ENCODE measurements at places on chromosomes 1 and 21.

DNA sequence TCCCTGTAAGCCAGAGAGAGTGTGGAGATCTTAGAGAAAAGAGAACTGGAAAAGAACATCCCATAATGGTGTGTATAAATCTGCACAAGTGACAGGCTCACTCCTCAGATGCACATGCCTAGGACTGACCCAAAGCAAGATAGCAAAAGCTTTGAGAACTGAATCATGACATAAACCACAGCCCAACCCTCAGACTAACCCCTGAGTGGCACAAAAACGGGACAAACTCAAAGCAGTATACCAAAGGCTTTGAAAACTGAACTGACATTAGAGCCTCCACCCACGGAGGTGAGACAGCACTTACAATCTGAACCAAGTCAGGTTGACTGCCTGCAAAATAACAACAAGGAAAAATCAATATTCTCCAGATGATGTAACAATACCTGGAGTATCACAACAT, 70.8 kb downstream of the TIAM1 start:
- DNase-seq, result no peak

DNA sequence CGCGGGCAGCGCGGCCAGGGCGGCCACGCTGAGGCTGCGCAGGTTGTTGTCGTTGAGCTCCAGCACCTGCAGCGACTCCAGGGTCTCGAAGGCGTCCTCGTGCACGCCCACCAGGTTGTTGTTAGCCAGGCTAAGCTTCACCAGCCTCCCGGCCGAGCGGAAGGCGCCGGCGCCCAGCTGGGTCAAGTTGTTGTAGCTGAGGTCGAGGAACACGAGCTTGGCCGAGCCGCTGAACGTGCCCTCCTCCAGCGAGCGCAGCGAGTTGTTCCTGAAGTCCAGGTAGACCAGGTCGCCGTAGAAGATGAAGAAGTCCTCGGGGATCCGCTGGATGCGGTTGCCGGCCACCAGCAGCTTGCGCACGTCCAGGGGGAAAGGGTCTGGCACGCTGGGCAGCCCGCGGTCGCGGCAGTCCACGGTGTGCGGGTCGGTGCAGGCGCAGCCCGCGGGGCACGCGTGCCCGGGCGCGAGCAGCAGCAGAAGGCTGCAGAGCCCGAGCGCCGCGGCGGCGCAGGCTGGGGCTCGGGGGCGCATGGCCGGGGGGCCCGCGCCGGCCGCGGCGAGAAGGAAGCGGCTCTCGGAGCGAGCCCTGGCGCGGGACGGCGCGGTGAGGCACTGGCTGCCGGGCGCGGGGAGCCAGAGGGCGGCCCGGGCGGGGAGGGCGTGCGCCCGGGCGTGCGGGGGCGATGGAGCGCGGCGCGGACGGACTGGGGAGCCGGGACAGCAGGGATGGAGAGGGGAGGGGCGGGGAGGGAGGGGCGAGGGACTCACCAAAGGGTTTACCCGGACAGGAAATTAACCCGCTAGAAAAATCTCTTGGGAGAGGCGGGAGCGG, 524 bp downstream of the LRRC38 start:
- DNase-seq, result no peak

- no peak for DNase-seq
Measured at GRCh38 chr1:152870831-152871730, 7.0 kb upstream of the SMCP start.

GRCh38 chr1:68301471-68302001, 69.2 kb upstream of the WLS start:
- DNase-seq, result no peak

DNA sequence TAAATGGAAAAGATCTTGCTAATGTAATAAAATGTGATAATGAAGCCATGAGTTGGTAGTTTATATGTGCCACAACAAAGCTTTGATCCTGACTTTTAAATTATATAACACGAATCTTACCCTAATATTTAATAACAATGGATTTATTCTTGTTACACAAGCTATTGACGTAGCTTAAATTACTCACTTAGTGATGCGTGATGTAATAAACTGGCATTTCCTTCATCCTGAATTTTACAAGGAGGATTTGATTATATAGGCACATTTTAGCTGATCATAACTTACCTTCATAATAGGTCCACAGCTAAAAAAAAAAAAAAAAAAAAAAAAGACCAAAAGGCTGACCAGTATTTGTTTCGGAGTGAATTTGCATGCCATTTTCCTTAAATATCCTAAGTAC, 76.2 kb upstream of the IVNS1ABP start:
- DNase-seq, result no peak

GRCh38 chr1:2981388-2981787, 39.9 kb upstream of the ACTRT2 start:
- no peak for DNase-seq

DNA sequence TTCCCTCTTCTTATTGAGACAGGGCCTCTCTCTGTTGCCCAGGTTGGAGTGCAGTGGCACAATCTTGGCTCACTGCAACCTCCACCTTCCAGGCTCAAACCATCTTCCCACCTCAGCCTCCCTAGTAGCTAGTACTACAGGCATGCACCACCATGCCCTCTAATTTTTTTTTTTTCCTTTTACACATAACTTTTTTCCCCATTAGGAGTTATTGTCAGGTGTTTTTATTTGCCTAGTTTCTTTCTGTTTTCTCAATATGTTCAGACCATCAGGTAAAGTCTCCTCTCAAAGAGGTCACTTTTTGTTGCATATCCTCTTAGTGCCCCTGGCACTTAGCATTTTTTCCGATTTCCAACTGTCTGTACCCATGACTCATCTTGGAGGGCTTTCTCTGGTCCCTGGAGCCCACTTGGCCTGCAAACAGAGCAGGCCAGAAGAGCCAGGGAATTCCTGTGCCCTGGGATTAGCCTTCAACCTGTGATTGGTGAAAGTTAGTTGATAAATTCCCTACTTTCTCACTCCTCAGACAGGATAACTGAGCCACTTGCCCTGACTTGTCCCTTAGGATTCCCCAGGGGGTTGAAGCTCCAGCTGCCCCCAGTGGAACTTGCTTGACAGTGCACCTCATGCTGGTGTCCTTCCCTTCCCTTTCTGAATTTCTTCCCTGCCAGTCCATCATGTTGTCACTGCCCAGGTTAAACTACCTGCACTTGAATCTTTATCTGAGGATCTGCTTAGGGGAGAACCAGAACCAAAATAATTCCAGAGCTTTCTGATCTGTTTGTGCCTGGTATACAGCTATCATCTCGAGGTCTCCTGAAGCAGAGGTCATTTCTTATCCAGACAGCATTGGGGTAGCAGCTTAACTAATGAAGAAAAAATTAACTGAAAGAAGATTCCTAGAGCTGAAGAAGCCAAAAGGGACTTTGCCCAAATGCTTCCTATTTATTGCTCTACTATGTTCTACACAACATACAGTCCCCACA, 2.4 kb downstream of the NTPCR start:
- DNase-seq, result no peak

- no peak for DNase-seq
Measured at GRCh38 chr1:92483610-92484471, 2.9 kb downstream of the GFI1 start.

- DNase-seq, result peak; percentile 8
Measured at GRCh38 chr1:15352128-15352957, 57.3 kb upstream of the EFHD2 start.

Measured in stimulated activated CD8-positive, alpha-beta memory T cell treated with anti-CD3 and anti-CD28 coated beads, Interleukin-7, amount 100 ng/mL, for 1 hour (primary cell).